Jurkat, Clone E6-1 (cell line): ENCODE measurements at places on chromosomes 5 and 9.

GRCh38 chr9:5608298-5609225 lies 20.3 kb upstream of the RIC1 start:
- no peak for DNase-seq

GRCh38 chr9:37239224-37239859 lies 119.0 kb downstream of the ZCCHC7 start:
- DNase-seq: no peak

DNA sequence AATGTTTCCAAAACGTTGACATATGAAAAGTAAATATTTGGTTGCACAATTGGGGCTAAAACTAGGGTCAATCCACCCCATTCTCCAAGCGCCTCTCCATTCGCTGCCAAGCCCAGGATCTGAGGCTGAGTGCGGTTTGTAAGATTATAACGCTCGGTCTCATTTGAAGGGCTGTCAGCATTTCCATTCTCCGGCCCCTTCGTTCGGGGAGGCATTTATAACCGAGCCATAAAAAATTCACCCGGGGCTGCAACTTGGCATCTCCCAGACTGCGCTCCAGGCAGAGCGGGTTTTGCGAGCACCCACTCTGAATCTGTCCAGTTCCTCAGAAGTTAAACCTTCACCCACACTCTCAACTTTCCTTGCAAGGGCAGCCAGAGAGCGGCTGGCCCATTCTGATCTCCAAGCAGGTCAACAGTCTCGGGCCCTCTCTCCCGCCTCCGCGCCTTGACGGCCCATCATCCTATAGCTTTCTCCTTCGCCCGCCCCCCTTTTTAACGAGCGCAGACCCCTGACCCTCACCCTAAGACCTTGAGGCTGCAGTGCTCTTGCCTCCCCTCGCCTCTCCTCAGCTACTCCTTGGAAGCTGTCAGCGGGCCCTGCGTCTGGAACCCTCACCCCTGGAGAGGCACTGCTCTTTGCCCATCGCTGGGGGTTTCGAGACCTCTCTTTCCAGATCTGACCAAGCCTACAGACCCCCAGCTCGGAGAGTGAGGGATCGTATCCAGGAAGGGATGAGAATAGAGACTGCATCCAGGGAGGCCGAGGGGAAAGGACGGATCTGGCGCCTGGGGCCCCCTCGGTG lies 1.1 kb downstream of the SLIT3 start:
- no peak for DNase-seq

GRCh38 chr5:83614841-83615240 lies 105.8 kb downstream of the HAPLN1 start:
- DNase-seq: no peak

DNA sequence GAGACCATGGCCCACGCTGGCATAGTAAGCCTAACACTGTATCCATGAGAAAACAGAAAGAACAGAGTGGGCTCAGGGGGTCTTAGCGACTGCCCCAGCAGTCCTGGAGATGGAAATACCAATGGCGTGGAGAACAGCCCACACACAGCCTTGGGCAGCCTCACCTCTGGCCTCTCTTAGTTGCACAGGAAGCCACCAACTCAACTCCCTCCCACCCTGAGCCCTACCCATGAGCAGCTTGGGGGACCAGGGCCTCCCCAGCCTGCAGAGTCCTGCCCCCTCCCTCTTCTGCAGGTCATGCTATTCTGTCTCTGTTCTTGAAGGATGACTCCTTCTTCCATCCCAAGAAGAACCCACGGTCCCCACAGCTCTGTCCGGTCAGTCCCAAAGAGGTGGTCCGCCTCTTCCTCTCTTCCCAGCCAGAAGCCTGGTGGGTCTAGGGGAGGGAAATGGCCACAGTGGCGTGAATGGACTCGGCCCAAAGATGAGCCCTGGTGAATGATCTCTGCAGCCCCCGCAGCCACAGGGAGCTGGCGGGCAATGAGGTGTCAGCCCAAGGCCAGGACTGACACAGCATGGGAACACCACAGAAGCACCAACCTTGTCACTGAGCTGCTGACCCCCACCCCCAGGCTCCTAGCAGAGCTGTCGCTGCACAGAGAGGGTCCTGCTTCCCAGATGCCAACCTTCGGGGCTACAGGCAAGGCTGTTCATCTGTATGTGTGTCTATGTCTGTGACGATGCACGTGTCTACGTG lies 131.2 kb downstream of the ROR2 start:
- no peak for DNase-seq

DNA sequence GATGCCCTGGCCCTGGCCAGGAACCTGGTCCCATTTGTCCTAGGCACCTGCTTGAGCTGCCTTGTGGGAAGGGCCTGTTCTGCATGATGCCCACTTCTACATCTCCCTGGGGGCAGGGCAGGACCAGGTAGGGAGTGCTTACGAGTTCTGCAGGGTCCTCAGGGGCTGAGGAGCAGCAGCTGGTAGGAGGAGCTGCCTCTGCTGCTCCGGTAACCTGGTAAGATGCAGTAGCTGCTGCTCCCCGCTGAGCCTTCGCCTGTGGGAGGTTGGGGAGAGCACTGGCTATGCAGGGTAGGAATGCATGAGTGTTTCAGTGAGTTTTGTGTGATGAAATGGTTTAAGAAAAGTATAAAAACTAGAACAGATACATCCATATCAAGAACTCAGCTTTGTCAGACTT lies 13.6 kb downstream of the LRRC8A start:
- DNase-seq: no peak

DNA sequence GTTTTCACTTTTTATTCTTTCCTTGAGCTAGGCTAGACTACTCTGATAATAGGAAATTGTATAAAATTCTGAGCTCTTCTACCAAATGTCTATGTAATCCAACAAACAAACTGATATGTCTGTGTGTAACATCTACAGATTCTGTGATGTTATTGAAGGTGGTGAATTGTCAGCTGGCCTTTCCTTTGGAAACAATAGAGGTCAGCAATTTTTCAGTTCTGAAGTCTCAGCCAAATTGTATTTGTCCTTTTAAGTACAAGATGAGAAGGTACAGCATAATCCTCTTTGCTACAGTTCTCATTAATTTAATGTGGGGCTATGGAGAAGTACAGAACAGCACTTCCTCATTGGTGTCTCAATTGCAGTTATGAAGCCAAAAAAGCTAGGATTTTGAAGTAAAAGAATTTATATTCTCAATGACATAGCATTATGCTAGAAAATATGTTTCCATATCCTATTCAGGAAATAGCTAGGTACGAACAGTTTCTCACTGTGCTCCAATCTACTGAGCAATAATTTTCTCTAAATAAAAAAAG lies 198.0 kb downstream of the HINT1 start:
- no peak for DNase-seq

GRCh38 chr5:36522746-36523065 lies 83.7 kb upstream of the SLC1A3 start:
- no peak for DNase-seq

DNA sequence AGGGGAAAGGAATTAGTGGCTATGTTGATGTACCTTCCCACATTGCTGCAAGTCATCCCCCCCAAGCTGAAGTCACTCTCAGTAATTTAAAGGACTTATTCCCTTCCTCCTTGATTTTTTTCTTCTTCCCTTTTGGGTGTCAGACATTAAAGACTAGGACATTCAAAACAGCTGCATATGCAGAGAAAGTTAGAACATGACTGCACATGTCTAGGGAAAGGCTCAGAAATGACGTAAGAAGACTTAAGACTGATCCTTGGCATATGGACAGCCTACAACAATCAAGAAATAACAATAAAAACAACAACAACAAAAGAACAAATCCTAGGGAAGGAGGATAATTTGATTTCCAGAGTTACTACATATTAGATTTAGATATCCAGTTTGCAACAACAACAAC lies 997.5 kb downstream of the TLE4 start:
- DNase-seq: no peak

GRCh38 chr5:109035436-109035835 lies 287.7 kb downstream of the FER start:
- no peak for DNase-seq

- DNase-seq: peak; percentile 69
These were observed 1.2 kb upstream of the INSL6 start for GRCh38 chr9:5186416-5187169.

DNA sequence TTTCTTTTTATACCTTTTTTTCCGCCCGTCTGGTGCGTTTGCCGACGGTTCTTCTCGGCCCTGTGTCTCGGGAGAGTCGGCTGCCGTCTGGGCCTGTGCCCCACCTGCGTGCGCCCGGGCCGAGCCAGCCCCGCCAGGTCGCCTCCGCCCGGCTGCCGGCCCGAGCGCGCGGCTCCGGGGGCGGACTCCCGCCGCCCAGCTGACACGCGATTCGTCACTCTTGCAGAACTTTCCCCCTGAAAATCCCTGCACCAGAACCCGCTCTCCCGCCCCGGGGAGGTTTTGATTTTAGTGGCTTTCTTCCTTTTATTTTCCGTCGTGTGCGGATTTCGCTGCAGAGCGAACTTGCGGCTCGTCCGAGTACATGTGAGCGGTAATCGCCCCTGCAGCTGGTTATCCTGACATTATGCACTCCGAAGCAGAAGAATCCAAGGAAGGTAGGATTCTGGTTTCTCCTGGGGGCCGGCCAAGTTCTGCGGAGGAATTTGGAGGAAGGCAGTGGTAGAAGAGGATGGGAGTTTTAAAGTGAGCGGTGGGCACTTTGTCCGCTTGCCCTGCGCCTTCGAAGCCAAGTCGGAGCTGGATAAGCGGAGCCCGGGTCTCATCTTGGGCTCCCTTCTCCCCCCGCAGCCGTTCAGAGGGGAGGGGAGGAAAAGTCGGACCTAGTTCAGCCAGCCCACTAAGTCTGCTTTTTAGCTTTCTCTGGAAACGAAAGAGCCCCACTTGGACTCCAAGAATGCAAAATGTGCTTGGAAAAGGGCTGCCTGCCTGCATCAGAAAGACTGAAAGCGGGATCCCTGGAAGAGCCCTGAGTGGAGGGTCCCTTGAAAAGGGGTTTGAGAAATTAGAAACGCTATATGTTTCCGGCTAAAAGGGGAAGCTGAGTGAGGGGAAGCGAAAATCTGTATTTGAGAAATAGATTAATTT lies at the start of gene TNFAIP8:
TNFAIP8 (plus strand) TSS at position 335 of the 927 bp plus-strand sequence; CDS start at position 407, 72 bp downstream.
- DNase-seq: no peak

DNA sequence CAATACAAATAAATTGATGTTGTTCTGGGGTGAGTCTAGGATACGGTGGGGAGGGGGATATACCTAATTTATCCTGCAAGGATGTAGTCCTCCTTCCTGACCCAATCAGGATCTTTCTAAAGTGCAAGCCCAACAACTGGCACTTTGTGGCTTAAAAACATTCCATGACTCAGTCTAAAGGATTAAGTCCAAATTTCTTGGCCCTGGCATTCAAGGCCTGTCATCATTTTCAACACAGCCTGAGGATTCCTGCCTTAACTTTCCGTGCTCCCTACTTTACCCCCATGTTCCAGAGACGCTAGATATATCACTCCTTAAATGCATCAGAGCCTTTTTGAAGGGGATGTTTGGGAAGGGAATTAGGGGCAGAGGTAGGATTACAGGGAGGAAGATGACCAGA lies 1.0 kb downstream of the FAM221B start:
- no peak for DNase-seq

DNA sequence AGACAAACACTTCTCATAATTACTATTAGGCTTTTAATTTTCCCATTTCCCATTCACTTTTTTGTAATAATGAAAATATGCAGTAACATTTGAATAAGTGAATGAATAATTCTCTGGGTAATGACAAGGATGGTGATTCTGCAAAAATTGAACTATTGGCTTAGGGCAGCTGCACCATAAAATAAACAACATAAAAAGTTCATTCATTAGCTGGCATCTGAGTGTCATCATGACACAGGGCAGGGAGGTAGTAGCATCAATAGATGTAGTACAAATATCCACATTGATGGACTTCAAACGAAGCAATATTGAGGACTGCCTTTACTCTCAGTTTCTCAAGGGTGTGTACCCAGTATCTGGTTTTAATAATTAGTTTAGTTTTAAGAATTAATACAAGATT lies 4.9 kb downstream of the MEGF10 start:
- DNase-seq: no peak

- no peak for DNase-seq
These were observed 171.7 kb downstream of the ATPSCKMT start for GRCh38 chr5:10077791-10078545.

- no peak for DNase-seq
These were observed 56.9 kb downstream of the PAM start for GRCh38 chr5:102811972-102812371.

DNA sequence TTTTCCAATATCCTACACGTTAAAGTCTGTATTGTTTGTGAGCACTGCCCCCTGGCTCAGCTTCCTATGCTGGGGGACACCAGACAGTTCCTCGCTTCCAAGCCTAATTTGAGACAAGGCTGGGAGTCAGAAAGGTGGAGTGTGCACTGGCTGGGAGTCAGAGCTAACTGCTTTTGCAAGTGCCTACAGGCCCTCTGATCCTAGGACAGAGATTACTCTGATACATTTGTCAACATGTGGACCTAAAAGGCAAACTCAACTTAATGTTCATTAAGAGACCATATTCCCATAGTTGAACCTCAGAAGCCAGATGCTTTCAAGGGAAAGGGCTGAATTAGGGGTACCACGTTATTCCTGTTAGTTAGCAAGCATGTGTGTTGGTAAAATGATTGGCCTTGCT lies 80.8 kb downstream of the NIPSNAP3B start:
- DNase-seq: no peak

GRCh38 chr9:104983491-104983890 lies 55.5 kb upstream of the ABCA1 start:
- no peak for DNase-seq

GRCh38 chr5:32020946-32021345 lies 153.2 kb downstream of the GOLPH3 start:
- DNase-seq: no peak

DNA sequence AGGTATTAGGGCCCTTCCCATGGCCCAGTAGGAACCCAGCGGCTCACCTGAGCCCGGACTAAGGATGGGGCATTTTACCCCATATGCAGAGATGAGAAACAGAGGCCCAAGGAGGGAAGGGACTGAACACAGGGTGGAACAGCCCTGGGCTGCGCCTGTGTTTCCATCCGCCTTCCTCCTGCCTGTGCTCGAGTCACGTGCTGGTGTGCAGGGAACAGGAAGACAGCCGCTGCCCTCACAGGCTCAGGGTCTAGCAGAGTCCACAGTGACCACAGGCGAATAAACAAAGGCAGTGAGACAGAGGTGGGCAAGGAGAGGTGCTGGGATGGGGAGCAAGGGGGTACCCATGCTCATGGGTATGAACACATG lies 129.4 kb downstream of the C9orf50 start:
- no peak for DNase-seq

GRCh38 chr5:151451626-151452520 lies 4.5 kb downstream of the SLC36A1 start:
- no peak for DNase-seq

DNA sequence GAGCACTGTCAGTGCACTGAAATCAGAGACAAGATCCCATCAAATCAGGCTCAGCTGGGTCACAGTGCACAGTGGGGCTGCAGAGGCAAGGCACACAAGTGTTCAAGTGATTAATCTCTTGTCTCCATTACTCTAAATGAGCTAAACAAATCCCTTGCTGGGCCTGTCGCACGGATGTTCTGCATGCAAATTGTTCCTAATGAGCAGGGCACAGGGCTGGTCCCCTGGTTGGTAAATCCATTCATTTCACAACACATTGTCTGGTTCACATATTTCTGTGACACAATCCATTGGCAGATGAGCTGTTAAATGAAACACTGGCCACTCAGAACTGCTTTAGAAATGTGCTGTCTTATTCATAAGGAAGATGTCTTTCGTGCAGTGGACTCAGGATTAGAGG lies 167.9 kb upstream of the BRINP1 start:
- no peak for DNase-seq

- no peak for DNase-seq
These were observed 139.8 kb downstream of the GAS1 start for GRCh38 chr9:86807367-86807976.
